ENCODE measurements at places on chromosomes 6 and 20. TPM values are rescaled to one million over a fixed set of nuclear protein-coding genes. Genes with fewer than 3 reads are reported as not detected.

Gene AKAP12
- total RNA-seq: 15.7 TPM

Gene CAGE1
- total RNA-seq: not detected

Gene NEURL2
- total RNA-seq: 8.3 TPM

DNA sequence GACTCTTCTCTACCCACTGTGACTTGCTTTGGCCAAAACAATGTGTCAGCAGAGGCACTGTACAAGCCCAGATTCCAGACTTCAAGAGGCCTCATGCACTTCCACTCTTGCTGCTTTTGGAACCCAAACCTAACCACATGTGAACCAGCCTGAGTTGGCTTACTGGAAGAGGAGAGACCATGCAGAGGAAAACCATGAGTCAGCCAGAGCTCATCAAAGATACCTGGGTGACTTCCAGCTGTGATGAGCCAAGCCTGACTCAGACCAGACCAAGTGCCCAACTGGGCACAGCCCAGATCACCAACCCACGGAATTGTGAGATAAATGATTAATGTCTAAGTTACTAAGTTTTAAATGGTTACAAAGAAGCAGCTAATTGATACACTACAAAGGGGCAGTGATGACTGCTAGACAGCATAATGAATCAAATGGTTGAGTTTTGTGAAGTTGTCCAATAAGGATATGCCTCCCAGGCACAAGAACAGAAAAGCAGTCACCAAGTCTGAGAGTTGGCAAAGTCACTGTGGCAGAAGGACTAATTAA, 16.2 kb upstream of the BEND6 start:
- peak; percentile 100 for DNase-seq

GRCh38 chr6:144305985-144306384, 20.9 kb downstream of the UTRN start:
- DNase-seq: peak; percentile 19

DNA sequence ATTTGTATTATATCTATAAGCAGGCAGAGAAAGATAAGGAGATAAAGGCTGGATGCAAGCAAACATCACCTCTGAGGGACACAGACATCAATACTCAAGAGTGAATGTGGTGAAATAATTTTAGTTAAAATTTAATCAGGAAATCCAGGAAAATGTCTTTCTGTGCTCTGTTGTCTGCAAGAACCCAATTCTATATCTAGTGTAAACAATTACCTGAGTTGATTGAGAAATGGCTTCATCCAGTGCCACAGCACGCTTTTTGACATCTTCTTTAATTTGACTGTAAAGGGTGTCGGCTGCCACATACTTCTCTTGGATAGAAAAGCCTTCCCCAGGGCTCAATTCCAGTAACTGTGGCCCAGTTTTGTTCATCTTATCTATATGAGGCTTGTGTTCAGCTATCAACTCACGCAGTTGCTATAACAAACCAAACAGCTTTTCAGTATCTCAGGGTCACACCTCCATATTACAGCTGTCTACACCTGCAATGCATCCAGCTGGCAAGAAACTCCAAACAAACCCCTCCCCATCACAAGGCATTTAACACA, 131.6 kb downstream of the DST start:
- no peak for DNase-seq

GRCh38 chr20:48826069-48826468, 1.7 kb downstream of the PREX1 start:
- no peak for DNase-seq
